ENCODE measurements at places on chromosomes 11 and 22.

DNA sequence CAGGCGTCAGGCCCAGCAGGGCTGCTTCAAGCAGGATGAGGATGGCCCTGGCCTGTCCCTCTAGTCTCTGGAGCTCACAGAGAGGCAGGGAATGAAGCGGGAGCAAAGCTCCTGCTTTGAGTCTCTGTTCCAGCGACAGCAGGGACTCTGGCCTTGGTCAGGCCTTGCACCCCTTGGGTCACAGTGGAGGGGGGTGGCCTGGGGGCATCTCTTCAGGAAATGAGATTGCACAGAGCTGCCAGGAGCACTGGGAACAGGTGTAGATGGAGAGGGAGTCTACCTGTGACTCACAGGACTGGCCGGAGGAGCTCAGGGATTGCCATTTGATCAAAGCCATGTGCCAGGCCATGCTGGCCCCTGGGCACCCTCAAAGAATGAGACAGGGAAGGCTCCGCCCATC, 1.6 kb downstream of the ANO1 start:
- DNase-seq: no peak

DNA sequence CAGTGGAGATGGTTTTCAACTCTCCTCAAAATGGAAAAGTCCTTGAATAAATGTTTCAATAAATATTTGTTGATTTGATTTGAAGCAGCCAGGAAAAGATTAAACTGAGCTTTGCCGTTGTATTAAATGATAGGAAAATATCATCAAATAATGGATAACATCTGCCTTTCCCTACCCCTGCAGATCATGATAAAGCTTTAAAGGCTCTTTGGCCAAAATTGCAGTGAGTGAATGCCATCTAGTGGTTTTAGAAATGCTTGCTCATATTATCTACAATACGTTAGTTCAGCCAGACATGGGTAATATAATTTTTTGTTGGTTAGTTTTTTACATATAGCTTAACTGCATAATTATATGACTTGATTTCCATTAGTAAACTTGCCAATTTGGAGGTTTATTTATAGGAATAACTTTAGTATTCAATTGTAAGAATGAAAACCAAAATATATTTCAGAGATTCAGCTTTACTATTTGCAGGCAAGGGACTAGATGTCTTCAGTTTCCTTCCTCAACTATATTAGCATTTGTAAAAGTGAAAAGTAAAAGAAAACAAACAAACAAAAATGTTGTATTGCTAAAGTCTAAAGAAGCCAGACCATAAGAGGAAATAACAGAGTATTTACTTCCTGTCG, 159.2 kb downstream of the MSANTD4 start:
- no peak for DNase-seq

- DNase-seq: no peak
Measured at GRCh38 chr11:8832571-8833260, 78.3 kb upstream of the AKIP1 start.

DNA sequence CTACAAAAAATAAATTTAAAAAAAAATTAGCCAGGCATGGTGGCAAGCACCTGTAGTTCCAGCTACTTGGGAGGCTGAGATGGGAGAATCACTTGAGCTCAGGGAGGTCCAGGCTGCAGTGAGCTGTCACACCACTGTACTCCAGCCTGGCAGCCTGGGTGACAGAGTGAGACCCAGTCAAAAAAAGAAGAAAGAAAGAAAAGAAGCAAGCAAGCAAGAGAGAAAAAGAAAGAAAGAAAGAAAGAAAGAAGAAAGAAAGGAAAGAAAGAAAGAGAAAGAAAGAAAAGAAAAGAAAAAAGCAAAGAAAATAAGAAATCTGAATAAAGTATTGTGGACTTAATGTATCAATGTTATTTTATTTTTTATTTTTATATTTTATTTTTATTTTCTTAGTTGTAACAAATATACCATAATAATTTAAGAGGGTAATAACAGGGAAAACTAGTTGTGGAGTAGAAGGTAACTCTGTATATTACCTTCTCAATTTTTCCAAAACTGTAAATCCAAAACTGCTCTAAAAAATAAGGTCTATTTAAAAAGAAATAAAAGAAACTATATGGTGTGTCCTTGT, 1.1 kb upstream of the ZNF215 start:
- no peak for DNase-seq

DNA sequence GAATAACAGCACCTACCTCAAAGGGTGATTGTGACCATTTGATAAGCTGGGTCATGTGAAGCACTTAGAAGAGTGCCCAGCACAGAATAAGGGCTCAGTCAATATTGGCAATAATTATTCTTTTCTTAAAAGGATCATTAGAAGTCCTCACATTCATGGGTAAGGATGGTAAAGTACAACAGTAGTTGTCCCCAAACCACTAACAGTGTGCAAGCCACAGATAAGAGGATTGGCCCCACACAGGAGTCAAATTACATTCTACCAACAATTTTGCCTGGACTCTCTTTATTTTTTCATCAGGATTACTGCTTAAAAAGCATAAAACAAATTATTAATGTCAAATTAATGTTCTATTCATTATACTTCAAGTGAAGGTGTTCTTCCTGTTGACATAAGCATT, 271.5 kb upstream of the PDGFD start:
- no peak for DNase-seq

GRCh38 chr22:30923168-30923900, 45.2 kb downstream of the MORC2 start:
- DNase-seq: no peak

DNA sequence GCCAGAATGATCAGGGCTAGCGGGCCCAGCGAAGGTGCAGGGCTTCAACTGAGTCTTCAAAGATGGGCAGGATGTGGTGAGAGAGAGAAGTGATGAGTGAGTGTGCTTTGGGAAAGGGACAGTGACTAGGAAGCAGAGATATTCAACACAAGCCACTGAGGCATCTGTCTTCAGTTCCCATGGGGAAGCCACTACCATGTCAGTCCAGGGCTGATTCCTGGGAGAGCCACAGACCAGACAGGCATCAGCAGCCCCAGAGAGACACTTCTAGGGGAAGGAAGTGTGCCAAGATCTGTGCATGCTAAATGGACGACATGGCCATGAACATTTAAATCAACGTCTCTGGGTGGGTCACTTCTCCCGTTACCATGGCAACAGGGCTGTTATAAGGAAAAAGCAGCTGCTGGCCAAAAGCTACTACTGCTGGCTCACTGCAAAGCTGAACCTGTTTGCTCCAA, 28.5 kb downstream of the P4HA3 start:
- no peak for DNase-seq

- no peak for DNase-seq
Measured at GRCh38 chr22:37178350-37179125, 9.5 kb downstream of the C1QTNF6 start.

GRCh38 chr11:109247071-109247470, 174.9 kb upstream of the C11orf87 start:
- DNase-seq: no peak

DNA sequence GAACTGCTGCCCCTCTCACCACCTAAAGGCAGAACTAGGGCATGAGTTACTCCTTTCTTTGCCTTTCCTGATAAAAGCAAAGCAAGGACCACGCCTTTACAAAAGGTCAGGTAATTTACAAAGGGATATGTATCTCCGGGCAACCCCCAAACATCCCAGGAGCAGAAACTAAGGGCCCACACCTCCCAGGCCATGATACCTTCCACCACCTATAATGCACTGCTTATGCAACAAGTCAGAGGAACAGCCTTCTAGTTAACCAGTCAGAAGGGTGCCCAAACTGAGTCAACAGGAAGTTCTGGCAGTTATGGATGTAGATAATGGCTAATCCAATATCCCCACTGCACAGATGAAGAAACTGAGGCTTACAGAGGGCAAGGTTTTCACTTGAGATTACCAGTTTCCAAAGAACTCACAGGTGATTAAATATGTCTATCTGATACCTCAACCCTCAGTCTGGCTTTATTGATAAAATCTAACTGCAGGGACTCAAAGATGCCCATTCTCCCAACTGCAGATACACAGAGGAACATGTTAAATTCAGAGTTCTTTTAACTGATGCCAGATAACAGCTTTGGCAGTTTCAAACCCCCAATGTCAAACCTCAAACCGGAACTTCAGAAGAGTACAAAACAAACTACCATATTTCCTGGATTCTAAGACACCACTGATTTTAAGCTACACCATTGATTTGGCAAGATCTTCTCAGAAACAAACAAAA, 16.8 kb upstream of the CASTOR1 start:
- no peak for DNase-seq

DNA sequence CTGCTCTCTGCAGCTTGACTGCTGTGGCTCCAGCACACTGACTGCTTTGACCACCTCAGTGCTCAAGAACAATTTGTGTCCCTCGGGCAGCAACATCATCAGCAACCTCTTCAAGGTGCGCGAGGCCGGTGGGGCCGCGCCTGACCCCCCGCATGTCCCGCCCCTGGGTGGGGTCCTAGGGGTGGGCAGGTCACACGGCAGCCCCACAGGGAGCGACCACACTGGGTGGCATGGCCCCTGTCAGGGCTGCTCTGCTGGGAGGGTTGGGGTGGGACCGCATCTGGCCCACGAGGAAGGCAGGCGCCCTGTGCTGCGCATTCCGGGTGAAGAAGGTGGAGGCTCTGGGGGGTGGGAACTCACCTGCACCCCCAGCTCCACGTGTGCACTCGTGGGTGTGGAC, 4.7 kb upstream of the TSSC4 start:
- no peak for DNase-seq

DNA sequence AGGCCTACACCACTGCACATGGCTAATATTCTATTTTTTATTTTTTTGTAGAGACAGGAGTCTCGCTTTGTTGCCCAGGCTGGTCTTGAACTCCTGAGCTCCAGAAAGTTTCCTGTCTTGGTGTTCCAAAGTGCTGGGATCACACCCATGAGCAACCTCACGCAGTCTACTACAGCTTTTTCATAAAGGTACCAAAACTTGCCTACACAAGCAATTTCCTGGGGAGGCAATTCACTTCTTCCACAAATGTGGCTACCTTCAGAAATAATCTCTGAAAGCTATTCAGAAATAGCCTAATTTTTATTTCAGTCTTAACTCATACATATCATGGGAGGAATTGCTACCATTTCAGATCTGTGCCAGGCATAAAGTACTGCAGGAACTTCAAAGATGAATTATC, 11.4 kb downstream of the SLC35F2 start:
- no peak for DNase-seq

DNA sequence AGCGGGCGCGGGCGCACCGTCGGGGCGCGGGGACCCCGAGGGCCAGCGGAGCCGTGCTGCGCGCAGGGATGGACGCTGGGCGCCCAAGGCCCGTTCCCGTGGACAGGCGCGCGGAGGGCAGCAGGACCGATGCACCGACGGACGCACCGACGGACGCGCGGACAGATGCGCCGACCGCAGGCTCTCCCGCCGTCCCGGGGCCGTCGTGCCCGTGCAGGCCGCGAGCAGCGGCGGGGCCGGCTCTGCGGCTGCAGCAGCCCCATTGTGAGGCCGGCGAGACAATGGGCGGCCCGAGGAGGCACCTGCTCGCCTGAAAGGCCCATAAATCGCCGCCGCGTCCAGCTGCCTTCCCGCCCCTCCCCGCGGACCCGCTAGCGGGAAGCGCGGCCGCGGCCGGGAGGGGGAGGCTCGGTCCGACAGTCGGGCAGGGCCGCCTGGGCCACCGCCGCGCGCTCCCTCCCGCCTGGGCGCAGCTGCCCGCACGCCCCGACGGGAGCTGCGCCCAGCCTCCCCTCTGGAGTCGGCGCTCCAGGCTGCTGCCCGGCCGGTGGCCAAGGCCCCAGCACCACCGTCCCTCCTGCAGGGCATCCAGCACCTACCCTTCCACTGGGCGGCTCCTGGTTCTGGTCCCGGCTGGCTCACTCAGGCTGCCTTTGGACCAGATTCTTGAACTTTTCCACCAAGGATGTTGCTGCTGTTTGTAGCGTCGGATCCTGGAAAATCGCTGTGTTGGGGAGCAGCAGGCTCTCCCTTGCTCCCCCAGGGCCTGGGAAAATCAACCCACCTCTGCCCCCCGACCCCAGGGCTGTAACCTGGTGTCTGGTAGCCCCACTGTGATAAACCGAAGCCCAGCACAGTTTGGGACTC, 15.8 kb downstream of the CDKN1C start:
- DNase-seq: no peak

DNA sequence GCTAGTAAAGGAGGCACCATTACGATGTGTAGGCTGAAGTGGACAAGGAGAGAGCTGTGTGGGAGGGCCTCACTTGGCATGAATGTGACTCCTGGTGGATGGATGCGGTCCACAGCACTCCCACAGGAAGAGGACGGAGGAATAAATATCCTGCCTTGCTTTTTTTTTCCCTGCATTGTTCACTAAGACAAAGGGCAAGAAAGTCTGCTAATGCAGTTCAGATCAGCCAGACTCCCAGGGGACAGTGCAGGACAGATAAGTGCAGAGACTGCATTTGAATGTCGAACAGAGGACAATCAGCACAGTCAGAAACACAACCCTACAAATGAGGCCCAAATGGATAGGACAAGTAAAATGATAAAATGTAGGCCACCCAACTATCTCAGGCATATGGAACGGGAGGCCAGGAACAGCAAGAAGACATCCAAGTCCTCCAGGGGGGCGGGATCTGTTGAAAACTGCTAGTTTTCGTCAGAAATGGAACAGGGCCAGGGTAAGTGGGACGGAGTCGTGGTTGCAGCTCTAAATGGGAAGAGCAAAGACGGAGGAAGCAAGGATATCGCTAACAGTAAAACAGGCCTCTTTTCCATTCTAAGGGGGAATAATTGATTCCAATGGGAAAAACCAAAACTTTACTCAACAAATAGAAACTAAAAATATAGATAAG, 25.2 kb upstream of the OR8B8 start:
- DNase-seq: no peak

GRCh38 chr11:86245369-86246292, 1.1 kb downstream of the EED start:
- DNase-seq: peak; percentile 44

- no peak for DNase-seq
Measured at GRCh38 chr22:26553056-26553752, 36.7 kb downstream of the TPST2 start.

DNA sequence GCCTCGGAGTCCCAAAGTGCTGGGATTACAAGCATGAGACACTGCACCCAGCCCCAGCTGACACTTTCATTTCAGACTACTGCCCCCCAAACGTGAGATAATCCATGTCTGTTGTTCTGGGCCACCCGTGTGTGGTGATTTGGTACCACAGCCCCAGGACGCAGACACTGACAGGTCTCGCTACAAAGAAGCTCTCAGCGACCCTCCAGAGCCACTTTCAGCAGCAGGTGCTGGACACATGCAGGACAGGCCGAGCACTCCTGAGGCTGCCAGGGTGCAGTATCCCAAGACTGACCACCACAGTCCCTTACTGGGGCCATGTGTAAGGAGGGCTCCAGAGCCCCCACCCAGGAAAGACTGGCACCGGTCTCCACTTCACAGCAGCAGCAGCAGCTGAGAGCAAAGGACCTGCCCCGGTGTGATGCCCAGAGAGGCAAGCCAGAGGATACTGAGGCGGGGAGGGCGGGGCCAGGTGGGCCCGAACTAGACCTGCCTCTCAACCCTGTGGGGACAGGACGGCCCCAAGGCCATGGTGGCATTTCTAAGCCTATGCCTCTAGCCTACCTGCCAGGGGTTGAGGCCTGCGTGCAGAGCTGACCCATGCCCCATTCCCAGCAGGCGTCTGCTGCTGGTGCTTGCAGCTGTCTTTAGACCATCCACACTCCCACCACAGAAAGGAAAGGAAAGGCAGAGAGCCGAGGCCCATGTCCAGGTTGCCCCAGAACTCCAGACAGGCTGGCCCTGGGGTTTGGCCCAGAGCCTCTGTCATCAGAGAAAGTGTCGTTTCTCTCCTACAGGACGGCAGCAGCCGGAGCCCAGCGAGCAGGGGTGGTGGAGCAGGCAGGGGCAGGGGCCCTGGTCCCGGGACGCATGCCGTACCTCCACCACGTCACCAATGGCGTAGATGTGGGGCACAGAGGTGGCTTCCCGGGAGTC, 28.0 kb upstream of the GNB1L start:
- DNase-seq: no peak

GRCh38 chr11:105490333-105490732, 119.5 kb upstream of the GRIA4 start:
- DNase-seq: no peak
